Activated naive CD4-positive, alpha-beta T cell treated with anti-CD3 and anti-CD28 coated beads for 36 hours (primary cell): ENCODE measurements at places on chromosomes 5 and 9. TPM values are rescaled to one million over a fixed set of nuclear protein-coding genes. Genes with fewer than 3 reads are reported as not detected.
A peak's percentile ranks its signal among the peaks of the same experiment; 100 is the strongest.

The SPATA31A3 gene
- not detected for total RNA-seq

The NACC2 gene
- 3.4 TPM for total RNA-seq

The SPATA31C1 gene
- total RNA-seq: not detected

DNA sequence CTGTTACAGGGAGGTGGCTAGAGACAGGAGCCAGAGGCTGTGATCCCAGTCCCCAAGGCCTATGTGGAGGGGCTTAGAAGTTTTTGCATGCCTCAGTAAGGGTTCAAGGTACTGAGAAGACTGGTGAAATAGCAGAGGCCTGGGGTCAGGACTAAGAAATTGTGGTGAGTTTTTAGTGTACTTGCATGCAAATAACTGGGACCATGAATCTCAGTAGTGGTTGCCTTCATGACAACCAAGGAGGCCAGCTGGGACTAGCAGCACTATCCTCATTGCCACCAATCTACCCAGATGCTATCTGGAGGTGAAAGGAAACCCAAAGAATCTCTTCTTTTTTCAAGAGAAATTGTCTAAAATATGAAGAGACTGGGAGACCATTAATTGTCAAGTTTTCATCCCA, 395.1 kb downstream of the CETN3 start:
- no peak for DNase-seq

GRCh38 chr9:117437283-117437682, 22.4 kb upstream of the ASTN2 start:
- DNase-seq: no peak

DNA sequence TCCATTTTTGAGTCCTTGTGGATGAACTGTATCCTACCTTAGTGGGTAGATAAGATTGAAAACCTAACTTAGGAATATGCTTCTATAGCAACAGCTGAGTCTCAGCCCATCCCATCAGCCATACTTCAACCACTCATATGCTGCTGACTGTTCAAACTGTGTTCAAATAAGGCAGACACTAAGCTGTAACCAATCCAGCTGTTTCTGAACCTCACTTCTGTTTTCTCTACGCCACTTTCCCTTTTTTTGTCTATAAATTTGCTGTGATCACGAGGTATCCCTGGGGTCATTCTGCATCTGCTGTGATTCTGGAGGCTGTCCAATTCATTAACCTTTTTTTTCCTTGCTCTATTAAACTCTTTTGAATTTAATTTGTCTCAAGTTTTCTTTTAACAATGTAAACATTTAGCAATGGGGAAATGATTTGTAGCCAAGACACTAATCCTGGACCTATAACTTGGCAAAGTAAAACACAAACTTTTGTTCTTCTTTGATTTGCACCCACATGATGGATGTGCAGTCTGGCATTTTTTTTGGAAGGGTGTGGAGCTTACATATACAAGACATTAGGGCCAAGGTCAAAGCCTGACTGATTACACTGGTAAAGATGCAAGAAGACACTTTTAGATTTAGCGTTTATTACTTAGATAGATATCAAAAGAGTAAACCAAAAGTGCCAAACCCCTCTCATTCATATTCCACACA, 14.9 kb upstream of the SCGB3A2 start:
- no peak for DNase-seq

DNA sequence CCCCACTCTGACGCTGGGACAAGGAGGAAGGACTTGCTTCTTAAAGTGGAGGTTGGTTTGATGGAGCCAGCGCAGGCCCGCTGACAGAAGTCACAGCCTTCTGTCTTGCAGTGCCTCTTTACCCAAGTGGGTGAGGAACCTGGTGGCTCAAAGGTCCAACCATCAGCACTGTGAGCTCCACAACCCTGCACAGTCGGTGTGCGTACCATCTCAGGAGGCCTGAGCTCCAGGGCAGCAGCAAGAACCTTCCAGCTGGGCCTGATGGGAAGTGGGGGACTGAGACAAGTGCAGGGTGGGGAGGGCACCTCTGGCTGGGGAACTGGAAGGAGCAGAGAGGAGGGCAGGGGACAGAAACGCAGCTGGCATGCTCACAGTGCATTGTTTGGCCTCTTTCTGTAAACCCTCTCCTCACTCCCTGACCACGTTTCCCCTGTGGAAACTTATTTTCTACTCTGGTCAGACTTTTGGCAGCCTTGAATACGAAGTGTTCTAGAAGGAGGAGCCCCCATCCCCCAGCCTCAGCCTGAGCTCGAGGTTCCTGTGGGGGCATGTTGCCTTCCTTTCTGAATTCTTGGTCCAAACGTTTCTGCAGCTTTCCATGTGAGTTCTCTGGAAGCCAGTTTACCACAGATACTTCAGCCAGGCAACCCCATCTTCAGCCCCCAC, 178.5 kb upstream of the PITX1 start:
- DNase-seq: no peak

GRCh38 chr9:120950421-120951388, 24.1 kb upstream of the TRAF1 start:
- DNase-seq: no peak

DNA sequence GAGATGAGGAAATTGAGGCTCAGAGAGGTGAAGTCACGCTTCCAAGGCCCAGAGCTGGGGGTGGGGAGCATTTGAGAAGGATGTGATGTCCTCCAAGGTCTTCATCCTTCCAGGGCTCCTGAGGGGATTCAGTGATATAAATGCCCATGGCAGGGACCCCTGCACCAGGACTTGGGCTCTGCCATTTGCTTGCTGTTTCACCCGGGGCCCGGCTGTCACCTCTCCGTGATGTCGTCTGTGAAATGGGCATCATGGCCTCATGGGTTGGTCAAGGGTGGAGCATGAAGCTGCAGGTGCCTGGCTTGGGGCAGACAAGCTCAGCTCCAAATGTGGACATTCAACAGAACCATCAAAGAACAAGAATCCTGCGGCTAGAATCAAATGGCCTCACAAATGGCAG, 253.1 kb downstream of the PBX3 start:
- no peak for DNase-seq

DNA sequence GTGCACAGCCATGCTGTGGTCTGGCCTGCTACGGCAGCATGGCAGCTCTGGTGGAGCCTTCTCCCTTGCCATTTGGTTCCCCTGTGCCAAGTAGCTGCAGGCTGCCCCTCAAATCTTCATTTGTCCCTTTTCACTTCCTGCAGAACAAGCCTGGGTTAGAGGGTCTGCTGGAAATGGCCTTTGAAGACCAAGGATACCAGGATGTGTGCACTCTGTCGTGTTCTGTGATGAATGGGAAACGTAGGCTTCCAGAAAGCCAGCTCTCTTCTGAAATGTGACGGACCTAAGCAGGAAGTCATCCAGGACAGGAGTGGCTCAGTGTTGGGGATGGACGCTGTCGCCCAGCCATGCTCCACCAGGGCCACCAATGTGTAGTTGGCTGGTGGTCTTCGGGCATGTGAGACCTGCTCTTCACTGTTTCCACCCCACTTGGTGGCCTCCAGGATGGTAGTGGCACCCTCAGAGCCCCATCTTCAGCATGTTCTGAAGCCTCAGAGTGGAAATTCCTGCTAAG, 3.4 kb upstream of the POMT1 start:
- DNase-seq: no peak

- DNase-seq: no peak
These were observed 8.5 kb downstream of the DOCK8 start for GRCh38 chr9:223152-223551.

- DNase-seq: peak; percentile 77
These were observed 1.2 kb downstream of the LOX start for GRCh38 chr5:122076669-122077365.
